ENCODE measurements at places on chromosomes 7 and 10. TPM values are rescaled to one million over a fixed set of nuclear protein-coding genes. Genes with fewer than 3 reads are reported as not detected.
A peak's percentile ranks its signal among the peaks of the same experiment; 100 is the strongest.

The CDC14C gene
- total RNA-seq = under 0.01 TPM

GRCh38 chr7:33079096-33079495 is 16.5 kb upstream of the NT5C3A start:
- DNase-seq = no peak

GRCh38 chr10:32446536-32447406 is 831 bp downstream of the CCDC7 start:
- peak; percentile 4 for DNase-seq

DNA sequence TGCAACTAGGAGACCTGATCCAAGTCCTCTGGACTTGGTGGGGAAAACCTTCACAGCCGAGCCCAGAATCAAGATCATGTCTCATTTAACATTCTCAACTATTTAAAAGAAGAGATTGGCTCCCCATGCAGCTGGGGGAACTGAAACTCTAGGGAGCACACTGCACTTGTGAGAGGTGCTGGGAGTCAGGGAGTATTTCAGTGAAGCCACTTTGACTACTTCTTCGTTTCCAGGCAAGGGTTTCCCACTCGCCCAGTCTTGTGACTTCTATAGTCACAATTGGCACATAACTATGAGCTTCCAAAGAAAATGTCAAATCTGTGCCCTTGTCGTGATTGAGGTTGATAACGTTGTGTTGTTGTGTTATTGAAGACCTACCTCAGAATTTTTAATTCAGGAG is 62.9 kb downstream of the AKR1B1 start:
- DNase-seq = no peak

The AKR1C4 gene
- not detected for total RNA-seq

GRCh38 chr7:34333184-34333583 is 324.8 kb upstream of the NPSR1 start:
- no peak for DNase-seq

DNA sequence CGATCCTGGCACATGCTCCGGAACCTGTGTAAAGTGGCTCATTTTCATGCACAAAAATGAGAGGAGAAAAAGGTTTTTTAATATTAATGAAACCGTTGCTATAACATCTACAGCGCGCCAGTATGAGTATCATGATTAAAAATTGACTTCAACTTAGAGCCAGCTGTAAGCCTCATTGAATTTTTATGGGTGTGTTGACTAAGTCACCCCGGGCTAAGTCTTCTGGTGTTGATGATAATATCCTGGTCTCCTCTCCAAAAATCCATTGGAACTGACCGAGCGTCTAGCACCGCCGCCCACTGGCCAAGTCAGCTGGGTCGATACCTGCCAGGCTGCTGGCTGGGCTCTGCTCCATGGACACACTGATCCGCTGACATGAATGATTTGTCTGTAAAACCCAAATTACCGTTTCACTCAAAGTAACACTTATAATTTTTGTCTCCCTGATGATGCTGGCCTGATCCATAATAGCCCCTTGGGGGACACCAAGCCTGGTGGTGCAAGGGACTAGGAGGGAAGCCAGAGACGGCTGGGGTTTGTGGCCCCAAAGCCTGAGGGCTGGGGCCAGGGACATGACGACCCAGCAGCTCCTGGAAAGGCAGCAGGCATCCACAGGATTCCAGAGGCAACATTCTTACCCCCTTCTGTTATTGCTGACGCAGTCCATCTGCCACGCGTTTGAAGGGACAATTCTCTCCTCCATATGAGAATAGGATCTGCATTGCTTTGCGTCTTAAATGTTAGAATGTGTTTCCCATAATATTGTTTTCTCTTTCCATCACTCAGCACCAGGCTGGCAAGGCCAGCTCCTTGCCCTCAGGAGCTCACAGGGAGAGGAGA is 131.0 kb upstream of the PPP2R2D start:
- no peak for DNase-seq

The MMP21 gene
- total RNA-seq = not detected

All from fibroblast of villous mesenchyme (primary cell).